B cell (primary cell): ENCODE measurements at places on chromosomes 11 and 22. TPM values are rescaled to one million over a fixed set of nuclear protein-coding genes. Genes with fewer than 3 reads are reported as not detected.

Gene KCTD14
- 0.24 TPM in 1 of 2 replicates, not detected in the other for total RNA-seq

Gene HOATZ
- not detected in 2 replicates for total RNA-seq

Gene FGF4
- total RNA-seq: not detected in 2 replicates

Gene GPHA2
- total RNA-seq: 0.39 TPM in 1 of 2 replicates, not detected in the other

Gene MYEOV
- not detected in 2 replicates for total RNA-seq

Gene CSKMT
- total RNA-seq: 57.3 and 78.7 TPM in 2 replicates

Gene RASD2
- 0.07 TPM in 2 replicates for total RNA-seq

Gene BIRC2
- 46.7 and 51.0 TPM in 2 replicates for total RNA-seq
